ENCODE measurements at places on chromosomes 4 and X.

DNA sequence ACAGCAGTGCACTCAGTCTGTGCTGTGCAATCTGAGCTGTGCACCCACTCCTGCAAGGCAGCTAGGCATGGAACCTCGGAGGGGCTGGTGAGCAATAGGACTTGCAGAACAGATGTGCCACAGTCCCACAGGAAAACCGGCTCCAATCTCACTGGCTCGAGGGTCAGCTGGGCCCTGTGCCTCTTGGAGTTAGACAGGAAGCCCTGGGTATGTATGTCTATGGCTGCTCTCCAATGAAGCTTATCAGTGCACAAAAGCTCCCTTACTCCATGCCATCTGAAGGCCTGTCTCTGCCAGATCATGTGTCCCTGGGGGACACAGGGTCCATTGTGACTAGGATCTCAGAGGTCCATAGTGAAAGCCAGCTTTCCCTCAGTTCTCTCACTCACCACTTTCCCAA is 335.8 kb downstream of the SH3BGRL start:
- no peak for DNase-seq

DNA sequence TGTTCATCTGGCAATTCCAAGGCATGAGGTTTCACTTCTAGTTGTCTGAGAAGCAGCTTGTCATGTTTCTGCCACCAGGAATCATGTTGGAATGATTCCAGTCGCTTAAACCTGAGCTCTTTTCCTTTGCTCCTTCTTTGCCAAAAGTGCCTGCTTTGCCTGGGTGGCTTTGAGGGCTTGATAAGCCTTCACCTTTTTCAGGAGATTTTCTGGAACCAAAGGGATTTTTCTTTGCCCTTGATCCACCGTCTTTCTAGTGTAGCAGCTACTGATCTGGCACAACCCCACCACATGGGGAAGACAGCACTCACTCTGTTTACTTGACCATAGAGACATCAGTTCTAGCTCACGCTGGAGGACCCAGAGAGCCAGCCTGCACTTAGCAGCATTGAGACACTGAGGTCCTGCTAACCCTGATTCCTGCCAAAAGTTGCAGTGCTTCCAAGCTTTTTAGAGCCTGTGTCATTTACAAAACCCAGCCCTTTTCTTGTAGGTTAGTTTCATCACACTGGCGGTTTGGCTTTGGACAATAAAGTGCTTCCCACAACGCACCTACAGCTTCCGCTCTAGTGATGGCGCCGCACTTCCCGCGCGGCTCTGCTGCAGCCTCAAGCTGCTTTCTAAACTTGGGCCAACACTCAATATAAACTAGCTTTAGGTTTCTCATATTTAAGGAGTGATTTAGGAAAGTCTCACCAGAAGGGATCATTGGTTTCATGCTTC is 7.3 kb upstream of the CCNI start:
- DNase-seq, result no peak

DNA sequence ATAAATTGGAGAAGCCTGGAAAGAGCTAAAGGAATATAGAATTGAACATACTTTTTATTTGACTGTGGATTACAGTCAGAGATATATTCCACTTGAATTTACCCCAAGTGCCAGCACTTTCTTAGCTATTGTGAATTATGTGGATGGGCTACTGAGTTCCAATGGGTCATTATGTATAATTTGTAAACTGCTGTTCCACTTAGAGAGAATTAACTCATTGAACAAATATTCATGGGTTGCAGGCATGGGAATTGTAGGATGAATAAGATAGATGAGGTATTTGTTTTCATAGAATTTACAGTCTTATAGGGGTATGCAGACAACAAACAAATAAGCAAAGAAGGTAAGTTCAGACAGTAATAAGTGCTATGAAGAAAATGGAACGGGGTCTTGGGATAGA is 195.7 kb downstream of the SHROOM3 start:
- no peak for DNase-seq

GRCh38 chr4:61320154-61320553 is 120.0 kb downstream of the ADGRL3 start:
- no peak for DNase-seq

DNA sequence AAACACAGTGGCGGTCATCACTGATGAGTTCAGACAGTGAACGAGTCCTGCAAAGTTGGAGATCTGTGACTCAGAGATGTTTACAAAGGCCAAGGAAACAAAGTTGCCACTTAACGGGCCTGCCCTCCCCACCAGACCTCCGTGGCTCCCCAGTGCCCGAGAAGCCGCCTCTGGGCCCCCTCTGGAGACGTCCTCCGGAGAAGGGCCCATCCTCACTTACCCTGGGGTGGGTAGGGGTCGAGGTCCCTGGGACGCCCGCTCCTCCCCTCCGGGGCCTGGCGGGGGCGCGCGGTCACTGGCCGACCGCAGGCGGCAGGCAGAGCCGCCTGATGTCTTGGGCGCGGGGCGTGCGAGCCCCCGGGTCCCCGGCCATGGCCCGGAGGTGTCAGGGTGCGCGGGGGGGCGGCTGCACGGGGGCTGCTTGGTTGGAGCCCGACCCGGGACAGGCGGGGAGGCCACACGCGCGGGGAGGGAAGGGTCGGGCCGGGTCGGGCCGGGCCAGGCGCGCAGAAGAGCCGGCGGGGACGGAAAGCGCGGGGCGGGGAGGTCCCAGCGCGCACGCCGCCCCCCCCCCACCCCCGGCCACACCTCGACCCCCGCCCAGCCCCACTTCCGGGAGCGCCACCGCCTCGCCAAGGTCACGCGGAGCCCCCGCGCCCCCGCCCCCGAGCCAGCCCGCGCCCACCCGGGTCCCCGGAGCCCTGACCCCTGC is 529 bp downstream of the DHRSX start:
- DNase-seq, result peak; percentile 25

- DNase-seq, result peak; percentile 63
Measured at GRCh38 chrX:54695816-54696487, 102.1 kb downstream of the ITIH6 start.

- peak; percentile 54 for DNase-seq
Measured at GRCh38 chr4:147843162-147843561, 111.3 kb downstream of the ARHGAP10 start.

GRCh38 chr4:124530464-124531077 is 182.0 kb downstream of the ANKRD50 start:
- DNase-seq, result no peak

DNA sequence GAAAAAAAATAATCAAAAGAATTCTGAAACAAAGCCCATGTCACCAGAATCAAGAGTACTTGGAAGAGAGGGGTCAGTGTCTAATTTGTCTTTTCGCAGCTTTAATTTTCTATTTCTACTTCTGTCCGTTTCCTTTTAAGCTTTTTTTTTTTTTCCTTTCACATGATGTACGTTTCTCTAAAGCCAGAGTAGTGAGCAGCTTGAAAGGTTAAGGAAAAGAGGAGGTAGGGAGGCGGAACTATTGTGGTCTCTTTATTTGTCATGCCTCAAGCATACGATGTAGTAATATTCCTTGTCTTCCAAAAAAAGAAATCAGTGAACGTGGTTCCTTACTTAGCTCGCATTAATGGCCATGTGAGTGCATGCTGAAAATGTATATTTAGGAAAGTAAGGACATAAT is 311.5 kb downstream of the TENM3 start:
- DNase-seq, result no peak

DNA sequence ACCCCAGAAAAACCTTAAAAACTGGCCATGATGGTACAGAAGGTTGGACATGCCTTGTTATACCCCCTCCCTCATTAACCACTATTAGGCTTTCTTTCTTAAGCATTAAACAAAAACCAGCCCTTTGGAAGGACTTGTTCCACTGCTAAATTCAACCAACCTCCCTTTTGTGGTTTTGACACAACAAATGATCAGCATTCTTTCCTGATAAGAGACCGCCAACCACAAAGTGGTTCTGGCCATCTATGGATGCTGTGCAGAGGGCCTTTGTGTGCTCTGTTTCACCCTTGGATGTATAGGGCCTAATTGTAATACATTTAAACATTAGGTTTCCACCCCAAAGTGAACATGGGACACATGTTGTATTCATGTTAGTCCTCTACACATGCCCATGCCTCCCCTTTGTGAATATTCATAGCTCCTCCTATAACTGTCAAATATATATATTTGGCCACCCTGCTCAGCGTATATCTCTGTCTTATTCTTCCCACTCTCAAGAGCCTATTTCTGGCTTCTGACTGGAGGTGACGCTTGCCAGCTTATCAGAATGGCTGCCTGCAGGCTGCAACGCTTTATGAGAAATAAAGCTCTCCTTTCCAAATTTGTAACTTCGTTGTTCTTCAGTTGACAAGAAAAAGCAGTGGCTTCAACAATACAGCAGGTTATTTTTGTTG is 126.6 kb downstream of the NPNT start:
- no peak for DNase-seq

GRCh38 chr4:2800691-2801596 is 8.1 kb downstream of the SH3BP2 start:
- peak; percentile 73 for DNase-seq

DNA sequence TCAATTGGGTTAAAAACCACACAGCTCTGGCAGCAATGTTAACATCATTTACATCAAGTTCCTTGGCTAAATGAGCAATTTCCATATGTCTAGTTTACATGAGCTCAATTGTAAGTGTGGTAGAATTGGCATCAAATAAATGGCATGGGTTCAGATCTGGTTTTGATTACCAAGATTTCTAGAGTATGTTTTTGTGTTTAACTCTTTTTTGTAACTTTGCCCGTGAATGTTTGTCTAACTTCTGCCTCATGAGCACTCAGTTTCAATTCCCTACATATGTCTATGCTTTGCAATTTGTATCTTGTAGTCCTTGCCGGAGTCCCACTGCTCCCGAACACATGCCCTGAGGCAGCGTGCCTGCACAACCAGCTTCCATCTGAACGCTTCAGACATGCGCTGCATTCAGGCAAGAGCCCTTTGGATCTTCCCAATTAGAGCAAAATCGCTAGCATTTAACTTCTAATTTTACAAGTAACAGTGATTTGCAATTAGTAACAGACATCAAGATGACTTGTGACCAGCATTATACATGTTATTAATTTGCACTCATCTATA is 644.4 kb downstream of the TRIML1 start:
- DNase-seq, result no peak

GRCh38 chrX:37883196-37883595 is 35.8 kb upstream of the DYNLT3 start:
- DNase-seq, result no peak

DNA sequence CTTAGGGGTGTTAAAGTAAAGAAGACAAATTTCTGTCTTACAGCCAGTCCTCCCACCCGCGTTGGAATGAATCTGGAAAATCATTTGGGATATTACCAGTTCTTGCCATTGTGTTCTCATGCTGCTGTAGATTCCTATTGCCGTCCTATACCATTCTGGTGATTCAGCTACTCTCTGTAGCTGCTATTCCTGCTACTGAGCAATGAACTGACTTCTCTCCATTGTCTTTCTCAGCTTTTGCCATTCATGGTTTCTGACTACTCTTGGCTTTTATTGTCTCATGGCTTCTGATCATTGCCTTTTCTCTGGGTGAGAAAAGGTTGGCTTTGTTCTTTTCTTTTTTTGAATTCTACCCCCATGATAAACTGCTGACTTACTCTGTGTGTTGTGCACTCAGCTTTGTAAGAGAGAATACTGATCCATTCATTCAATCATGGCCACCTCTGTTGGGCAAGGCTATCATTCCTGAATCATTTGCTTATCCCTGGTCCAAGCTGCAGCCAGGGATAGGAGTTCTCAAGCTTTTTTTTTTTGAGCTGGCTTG is 27.7 kb upstream of the METAP1 start:
- DNase-seq, result no peak

DNA sequence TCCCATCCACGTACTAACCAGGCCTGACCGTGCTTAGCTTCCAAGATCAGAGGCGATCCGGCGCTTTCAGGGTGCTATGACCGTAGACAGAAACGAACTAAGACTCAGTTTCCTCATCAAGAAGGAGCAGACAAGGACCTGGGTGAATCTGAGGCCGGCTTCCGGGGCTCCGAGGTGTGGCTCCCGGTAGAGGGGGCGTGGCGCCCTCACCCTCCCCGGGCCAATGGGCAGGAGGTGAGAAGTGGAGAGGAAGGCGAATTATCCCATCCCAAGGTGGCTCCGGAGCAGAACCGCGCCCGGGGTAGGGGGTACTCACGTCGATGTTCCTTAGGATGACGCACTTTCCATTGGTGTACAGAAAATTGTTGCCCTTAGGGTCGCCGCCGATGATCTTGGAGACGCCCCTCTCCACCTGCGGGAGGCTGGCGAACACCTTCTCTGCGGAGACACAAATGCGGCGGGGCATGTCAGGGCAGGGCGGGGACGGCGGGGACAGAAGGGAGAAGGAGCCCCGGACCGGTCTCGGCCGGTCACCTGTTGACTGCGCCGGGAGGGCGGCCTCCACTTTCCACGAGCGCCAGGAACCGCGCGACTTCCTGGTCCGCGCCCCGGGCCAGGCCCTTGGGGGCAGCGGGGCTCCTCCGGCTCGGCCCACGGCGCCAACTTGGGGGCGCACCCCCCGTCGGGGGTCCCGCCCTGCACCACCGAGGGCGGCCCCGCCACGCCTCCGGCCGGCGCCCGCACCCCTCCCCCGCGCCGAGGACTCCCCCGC is 616 bp downstream of the WDR1 start:
- DNase-seq, result peak; percentile 79

- peak; percentile 35 for DNase-seq
Measured at GRCh38 chr4:81905971-81906370, 434.3 kb upstream of the RASGEF1B start.

- no peak for DNase-seq
Measured at GRCh38 chrX:126342859-126343258, 176.8 kb upstream of the DCAF12L2 start.

DNA sequence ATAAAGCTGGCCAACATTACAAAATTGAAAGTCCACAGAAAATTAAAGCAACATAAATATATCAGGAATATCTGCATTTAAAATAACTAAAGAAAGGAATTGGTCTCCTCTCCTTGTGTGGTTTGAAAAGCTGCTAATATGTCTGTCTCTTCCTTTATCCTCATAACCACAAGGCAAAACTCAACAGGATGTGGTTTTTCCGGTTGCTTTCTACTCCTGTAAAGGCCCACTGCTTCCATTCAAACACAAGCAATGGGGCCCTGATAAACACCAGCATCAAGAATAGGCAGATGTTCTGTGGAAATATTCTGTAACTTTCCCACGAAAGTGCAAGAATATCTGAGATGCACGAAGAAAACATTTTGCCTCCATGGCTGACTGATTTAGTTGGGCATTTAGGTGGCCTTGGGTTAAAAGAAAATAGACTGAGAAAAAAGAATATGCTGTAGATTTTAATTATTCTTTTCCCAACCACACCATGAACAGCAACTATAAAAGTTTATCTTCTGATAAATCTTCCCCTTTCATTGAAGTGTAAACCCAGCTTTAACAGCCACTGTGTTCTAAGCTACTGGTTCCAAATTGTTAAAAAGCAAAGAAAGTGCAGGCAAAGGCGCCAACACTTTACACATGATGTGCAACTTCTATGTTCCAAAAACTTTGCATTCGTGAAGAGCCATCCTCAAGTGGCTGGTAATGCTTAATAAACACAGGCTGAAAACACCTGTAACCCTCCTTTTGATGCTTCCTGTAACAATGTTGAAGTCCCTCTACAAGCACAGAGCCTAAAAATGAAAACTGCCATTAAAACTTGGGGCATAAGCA is 50.5 kb upstream of the NDST3 start:
- no peak for DNase-seq

- no peak for DNase-seq
Measured at GRCh38 chr4:172653676-172654075, 514.9 kb upstream of the GALNT7 start.

Data from GM12865 (cell line).